Foreskin keratinocyte (primary cell): ENCODE measurements at places on chromosomes 5 and 9.

DNA sequence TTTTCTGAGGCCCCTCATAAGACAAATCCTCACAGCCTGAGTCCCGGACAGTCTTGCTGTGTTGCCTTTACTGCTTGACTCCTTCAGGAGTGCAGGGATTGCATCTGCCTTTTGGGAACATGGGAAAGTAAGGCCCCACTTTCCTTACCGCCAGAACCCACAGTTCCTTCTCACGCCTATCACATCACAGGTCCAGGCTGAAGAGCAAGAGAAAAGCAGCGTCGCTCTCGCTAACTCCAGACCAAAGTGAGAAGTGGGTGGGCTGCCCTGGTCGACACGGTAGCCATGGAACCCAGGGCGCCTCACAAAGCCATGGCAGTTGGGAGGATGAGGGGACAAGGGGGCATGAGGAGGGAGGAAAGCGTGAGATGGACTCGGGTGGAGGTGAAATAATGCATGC is 7.9 kb upstream of the ZDHHC11 start:
- no peak for DNase-seq

DNA sequence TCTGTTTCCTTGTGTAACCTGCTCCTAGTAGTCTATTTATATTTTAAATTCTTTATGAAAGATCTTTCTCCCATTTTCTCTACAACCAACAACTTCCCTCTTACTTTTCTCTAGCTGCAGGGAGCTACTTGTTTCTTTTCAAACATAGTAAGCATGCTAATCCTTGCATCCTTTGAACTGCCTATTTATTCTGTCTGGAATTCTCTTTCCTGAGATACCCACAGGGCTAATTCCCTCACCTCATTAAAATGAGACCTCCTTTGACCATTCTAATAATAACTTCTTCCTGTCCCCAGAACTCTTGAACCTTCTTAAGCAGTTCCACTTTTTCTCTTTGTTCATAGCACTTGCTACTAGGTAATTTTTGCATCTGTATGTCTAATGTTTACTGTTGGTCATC is 620.6 kb upstream of the CDH18 start:
- DNase-seq = no peak

DNA sequence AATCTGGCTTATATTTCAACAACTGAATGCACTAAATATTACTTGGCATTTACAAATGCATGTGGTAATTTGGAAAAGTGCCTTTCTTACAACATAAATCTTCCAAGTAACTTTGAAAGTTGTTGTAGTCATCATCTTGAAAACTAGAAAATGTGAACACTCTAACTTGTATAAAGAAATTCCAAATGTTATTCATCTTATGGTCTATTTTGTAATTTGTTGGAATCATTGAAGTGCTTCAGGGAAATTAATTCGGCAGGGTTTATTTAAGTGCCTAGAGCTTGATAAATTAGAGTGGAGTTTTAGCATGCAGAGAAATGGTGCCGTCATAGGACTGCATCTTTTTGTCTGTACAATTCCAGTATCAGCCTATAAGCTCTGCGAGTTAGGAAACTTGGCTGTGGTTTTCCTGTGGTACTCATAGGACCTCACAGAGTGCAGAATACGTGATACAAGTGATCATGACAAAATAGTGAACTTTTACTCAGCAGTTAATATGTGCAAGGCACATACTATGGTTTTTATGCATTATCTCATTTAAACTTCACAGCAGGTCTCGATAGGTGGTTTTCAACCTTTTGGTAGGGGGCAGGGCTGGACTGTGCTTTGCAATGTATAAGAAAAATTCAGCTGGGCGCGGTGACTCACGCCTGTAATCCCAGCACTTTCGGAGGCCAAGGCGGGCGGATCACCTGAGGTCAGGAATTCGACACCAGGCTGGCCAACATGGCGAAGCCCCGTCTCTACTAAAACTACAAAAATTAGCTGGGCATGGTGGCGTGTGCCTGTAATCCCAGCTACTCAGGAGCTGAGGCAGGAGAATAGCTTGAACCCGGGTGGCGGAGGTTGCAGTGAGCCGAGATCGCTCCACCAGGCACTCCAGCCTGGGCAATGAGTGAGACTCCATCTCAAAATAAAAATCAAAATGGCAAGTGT is 79.6 kb downstream of the RAI14 start:
- no peak for DNase-seq

GRCh38 chr5:116492016-116492623 is 82.5 kb downstream of the SEMA6A start:
- peak; percentile 91 for DNase-seq

- DNase-seq = no peak
Observed at GRCh38 chr5:157819502-157820115, 39.3 kb downstream of the CLINT1 start.

DNA sequence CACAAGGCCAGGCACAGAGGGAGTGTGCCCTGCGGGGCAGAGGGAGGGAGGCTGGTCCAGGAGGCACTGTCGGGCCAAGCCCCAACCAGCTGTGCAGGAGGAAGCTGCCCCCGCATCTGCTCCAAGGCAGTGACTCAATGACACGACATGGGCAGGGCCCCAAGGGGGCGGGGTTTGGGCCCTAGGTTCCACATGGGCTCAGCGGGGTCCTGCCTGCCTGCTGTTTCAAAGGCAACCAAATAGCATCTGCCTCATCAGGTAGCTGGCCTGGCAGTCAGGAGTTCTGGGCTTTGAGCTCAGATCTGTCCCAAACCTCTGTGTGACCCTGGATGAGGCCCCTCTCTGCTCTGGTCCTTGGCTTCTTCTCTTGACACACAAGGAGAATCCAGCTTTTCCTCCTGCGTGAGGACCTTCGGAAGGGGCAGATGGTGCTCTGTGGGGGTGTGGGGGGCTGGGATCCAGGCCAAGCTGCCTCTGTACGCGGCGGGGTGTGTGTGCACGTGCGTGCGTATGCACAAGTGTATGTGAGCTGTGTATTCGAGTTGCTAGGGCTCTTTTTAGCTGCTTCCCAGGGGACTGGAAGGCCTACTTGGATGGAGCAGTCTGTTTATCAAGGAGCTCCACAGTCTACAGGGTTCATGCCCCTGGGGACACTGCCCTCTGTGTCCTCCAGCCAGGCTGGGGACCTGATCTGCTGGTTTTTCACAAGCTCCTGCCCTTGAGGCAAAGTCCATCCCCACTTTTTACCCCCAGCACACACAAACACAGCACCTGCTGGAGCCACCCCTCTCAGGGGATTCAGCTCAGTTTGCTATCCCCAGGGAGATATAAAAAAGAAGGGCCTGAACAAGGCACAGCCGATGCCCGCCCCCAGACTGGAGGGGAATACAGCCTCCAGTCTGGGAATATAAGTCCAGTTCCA is 138.9 kb downstream of the RGS3 start:
- DNase-seq = peak; percentile 46

GRCh38 chr5:91468651-91469422 is 85.7 kb upstream of the ARRDC3 start:
- DNase-seq = no peak

DNA sequence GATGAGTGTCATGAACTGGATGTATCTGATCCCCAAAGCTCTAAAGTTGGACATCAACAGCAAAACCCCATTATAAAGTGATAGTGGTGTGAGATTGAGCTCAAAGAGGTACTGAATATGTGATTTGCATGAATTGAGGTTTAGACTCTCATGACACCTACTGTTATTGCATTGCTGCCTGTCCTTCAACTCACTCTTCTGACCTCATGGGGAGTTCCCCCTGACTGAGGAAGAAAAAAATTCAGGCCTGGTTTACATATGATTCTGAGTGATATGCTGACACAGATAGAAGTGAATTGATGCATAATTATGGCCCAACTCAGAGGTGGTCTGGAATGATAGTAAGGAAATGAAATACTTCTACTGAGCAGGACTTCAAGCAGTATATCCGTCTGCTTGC is 76.2 kb upstream of the CHD1 start:
- DNase-seq = peak; percentile 26

DNA sequence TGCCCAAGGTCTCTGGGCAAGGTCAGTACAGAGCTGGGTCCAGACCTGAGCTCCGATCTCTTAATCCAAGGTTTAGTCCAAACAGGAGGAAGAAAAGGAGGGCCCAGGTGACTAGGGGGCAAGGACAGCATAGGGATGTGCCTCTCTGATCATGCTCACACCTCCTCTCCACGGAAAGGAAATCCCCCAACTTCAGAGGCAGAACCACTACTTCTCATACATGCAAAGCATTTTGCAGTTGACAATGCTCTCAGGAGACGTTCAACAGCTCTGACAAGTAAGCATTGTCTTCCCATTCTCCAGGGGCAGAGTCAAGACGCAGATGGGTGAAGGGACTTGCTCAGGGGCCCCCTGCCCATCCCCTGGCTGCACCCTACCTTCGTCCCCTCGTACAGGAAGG is 8.7 kb upstream of the CORO2A start:
- no peak for DNase-seq

DNA sequence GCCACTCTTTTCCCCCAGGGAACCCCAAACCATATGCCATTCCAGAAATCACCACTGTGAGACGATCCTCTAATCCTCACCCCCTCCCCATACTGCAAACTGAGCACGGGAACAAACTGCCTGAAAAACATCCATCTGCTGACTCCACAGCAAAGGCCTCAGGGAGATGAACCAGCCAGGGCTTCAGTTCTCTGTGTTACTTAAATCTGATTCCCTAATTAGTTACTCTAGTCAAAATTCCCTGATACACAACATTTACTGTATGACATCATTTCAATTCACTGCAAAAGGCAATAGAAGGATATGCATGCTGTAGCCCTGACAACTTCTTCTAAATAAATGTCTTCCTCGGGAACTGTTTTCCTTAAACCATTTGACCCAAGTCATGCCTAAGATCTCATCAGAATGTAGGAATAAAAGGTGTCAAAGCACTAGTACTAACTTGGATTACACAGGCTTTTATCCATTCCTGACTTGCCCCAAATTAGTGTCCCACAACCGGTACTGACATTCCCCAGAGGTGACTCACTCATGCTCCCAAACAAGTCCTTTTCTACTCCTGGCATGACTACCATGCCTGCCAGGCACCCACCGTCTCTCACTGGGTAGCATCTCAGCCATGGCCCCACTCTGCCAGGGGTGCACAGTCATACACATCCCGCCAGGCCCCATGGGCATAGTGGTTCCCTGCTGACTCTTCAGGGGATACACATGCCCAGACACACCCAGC is 35.0 kb downstream of the MTX3 start:
- DNase-seq = peak; percentile 98

DNA sequence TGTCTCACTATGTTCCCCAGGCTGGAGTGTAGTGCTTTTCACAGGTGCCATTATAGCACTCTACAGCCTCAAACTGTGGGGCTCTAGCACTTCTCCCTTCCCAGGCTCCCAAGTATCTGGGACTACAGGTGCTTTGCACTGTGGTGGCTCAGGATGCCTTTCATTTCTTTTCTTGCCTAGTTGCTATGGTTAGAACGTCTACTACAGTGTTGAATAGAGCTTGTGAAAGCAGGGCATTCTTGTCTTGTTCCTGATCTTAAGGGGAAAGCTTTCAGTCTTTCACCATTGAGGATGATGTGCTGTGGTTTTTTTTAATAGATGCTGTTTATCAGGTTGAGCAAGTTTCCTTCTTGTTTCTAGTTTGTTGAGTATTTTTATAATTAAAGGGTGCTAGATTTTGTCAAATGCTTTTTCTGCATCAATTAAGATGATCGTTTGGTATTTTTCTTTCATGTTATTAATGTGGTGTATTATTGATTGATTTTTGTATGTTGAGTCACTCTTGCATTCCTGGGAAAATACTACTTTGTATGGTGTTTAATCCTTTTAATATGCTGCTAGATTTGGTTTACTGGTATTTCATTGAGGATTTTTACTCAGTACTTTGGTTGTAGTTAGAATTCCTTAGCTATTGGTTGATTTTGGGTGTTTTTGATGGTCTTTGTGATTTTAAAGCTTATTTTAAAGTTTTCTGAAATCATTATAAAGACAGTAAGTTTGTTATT is 35.6 kb downstream of the GPBP1 start:
- peak; percentile 33 for DNase-seq

GRCh38 chr5:74030821-74031220 is 404.8 kb downstream of the ARHGEF28 start:
- DNase-seq = no peak

DNA sequence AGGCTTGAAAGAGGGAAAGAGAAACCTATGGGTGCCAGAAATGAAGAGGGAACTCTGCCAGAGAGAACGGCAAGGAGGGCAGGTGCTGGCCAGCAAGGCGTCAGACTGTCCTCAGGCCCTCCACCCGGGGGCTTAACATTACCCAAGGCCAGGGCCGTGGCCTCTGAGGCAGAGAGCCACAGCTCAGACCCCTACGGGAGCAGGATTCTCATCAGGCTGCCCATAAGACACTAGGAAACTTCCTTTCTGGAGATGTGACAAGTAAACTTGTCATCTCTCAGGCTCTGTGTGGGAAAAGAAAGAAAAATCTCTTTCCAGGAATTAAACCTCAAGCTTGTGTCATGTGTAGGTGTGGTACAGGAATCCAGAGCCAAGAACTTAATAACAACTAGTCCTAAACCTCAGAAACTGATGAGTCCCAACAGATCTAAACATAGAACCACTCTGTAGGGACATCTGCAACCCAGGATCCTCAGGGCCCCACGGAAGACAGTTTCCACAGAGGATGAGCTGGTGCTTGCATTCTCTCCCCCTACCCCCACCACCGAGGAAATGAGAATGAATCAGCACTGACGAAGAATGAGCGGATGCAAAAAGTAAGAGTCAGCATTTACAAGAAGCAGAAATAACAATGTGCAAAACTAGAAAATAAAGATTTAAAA is 74.3 kb downstream of the DCP2 start:
- DNase-seq = peak; percentile 74

GRCh38 chr5:163386352-163386751 is 51.0 kb upstream of the CCNG1 start:
- DNase-seq = no peak

DNA sequence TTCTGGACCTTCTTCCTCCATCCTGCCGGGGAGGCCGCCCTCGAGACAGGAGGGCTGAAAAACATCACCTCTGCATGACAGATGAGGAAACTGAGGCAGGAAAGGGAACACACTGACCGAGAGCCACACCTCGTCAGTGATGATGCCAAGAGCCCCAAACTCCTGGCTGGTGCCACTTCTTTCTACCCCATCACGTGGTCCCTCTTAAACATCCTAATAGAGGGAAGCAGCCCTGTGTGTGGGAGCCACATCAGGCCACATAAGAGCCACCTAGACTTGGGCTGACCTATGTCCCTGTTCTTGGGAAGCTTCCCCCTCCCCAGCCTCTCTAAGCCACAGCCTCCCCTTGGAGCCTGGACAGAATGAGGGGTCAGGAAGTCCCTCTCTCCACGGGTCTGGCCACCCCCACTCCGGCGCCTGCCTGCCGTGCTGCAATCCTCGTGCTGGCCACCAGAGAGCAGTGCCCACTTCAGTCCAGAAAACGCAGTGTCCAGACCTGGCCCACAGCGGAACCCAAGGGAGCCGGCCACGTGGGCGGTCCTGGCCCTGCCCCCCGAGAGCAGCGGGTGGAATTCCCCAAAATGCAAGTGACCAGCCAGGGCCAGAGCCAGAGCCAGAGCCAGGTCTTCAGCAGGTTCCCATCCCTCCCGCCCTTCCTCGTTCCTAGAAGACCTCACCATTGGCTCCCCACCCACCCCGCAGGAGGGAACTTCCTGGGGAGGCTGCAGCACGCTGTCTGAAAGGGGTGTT is 54.7 kb upstream of the SARDH start:
- DNase-seq = no peak

GRCh38 chr5:108420158-108420557 is 38.3 kb upstream of the FBXL17 start:
- DNase-seq = no peak
